Activated T-cell treated with anti-CD3 and anti-CD28 coated beads, Interleukin-2, amount 50 U/mL, for 48 hours (primary cell): ENCODE measurements at places on chromosomes 7 and 10.

- peak; percentile 35 for DNase-seq
These were observed 12.0 kb upstream of the GSAP start for GRCh38 chr7:77427996-77428603.

GRCh38 chr10:73093922-73094850 lies 2.5 kb downstream of the P4HA1 start:
- DNase-seq = no peak

GRCh38 chr7:93231799-93232672 lies at the start of gene VPS50:
TSS of gene VPS50 (plus strand) at chr7:93232366. CDS start at chr7:93232468, 102 bp downstream.
- DNase-seq = peak; percentile 89

- DNase-seq = no peak
These were observed 18.9 kb downstream of the INSIG1 start for GRCh38 chr7:155316427-155317113.

GRCh38 chr7:94135180-94135579 lies 131.0 kb upstream of the BET1 start:
- DNase-seq = no peak

- no peak for DNase-seq
These were observed 6.2 kb upstream of the USP54 start for GRCh38 chr10:73597346-73597745.

GRCh38 chr10:118568327-118568848 lies 27.1 kb downstream of the PRLHR start:
- DNase-seq = peak; percentile 46

DNA sequence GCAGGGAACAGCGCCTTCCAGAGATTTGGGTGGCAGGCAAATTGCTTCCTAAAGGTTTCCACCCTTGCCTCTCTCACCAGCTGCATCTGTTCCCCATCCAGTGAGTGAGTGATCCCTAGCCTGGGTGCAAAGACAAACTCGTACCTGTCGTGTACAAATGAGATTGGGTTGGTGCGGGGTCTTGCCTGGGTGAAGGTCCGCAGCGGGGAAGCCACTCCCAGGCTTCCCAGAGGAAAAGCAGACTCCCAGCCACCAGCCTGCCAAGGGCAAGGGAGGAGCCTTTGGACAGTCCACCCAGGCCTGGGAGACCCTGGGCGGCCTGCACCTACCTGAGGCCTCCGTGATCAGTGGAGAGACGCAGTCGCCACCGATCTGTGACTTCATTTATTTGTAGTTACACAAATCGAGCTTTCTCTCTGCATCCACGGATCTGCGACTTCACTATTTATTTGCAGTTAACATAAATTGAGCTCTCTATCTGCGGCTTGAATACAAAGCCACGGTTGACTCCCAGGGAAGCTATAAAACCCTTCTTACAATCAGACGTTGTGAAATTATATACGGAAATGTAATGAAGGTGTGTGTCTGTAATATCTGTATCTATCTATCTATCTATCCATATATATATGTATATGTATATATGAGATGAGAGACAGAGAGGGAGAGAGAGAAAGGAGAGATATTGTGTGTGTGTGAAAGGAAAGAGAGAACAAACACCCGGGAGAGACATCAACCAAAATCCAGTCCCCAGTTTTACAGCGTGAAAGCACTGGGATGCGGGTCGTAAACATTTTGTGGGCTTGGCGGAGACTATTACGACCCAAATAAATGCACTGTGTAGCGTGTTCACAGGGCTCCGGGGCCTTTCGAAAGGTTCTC lies 3.0 kb upstream of the HOXA7 start:
- peak; percentile 25 for DNase-seq

DNA sequence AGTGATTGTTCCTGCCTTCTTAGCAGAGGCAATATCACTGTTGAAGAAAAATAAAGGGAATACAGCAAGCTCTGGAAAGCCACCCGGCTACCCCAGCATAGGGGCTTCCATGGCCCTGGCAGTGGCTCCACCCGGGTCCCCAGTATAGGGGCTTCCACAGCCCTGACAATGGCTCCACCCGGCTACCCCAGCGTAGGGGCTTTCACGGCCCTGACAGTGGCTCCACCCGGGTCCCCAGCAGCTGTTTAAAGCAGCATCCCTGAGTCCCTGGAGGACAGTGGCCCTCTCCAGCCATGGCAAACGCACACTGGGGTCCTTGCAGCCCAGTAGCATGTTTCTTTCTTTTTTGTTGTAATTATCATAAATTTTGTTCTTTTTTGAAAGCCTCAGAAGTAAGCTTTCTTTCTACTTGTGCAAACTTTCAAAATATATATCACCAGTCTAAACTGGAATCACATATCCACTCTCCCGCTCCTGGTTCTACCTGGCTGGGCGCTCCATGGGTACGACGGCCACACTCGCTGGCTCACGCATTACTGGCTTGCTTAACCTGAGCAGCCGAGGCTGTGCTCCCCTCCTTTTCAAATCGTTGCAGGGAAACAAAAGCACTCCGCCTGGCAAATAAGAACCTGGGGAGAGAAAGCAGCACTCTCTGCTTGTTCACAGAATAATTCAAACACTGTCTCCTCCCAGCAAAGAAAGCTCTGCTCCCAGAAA lies 62.1 kb downstream of the TCERG1L start:
- no peak for DNase-seq
